Kidney capillary endothelial cell (primary cell): ENCODE measurements at places on chromosomes 1 and 21.

- no peak for DNase-seq
Observed at GRCh38 chr1:155083052-155083541, 4.5 kb downstream of the EFNA3 start.

DNA sequence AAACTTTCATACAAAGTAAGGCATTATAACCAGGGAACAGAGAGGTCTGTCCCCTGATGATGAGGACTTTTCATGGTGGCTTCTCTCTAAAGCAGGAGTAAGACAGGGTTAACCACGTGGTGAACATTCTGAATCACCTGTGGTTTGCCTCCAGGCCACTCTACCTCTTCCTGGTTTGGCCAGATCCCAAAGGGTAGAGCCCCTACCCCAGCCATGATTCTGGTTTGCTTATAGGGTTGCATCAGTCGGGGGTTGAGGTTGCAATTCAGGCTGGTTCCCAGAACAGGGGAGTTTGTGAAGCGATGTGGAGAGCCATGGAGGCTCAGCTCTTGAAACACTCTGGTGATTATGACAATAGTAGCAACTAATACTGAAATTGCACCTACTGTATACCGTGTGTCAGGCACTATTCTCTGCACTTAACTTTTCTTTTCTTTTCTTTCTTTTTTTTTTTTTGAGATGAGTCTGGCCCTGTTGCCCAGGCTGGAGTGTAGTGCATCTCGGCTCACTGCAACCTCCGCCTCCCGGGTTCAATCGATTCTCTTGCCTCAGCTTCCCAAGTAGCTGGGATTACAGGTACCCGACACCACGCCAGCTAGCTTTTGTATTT, 8.3 kb downstream of the CNR2 start:
- no peak for DNase-seq

- no peak for DNase-seq
Observed at GRCh38 chr1:14507262-14507661, 91.2 kb upstream of the KAZN start.

- DNase-seq = no peak
Observed at GRCh38 chr21:39854572-39854971, 12.7 kb upstream of the PCP4 start.

- no peak for DNase-seq
Observed at GRCh38 chr1:114719424-114719787, 2.8 kb upstream of the NRAS start.

DNA sequence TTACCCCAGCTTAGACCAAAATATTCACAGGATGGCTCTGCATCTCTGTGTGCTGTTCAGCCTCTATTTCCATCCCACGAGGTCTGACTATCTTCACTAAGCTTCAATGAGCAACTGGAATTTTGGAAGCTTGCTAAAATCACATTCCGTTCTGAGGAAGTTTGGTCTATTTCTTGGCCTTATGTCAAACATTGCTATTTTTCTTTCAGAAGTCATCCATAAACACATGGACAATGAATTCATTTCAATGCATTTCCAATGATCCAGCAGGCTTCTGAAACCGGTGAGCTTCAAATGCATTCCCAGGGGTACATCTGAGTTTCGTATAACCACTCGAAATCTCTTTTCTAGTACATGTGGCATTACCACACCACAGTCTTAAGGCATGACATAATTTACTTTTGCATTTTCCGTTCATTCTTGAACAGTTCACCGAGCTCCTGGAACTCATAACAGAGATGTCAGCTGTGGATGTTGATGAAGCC, 294.1 kb upstream of the KAZN start:
- no peak for DNase-seq

DNA sequence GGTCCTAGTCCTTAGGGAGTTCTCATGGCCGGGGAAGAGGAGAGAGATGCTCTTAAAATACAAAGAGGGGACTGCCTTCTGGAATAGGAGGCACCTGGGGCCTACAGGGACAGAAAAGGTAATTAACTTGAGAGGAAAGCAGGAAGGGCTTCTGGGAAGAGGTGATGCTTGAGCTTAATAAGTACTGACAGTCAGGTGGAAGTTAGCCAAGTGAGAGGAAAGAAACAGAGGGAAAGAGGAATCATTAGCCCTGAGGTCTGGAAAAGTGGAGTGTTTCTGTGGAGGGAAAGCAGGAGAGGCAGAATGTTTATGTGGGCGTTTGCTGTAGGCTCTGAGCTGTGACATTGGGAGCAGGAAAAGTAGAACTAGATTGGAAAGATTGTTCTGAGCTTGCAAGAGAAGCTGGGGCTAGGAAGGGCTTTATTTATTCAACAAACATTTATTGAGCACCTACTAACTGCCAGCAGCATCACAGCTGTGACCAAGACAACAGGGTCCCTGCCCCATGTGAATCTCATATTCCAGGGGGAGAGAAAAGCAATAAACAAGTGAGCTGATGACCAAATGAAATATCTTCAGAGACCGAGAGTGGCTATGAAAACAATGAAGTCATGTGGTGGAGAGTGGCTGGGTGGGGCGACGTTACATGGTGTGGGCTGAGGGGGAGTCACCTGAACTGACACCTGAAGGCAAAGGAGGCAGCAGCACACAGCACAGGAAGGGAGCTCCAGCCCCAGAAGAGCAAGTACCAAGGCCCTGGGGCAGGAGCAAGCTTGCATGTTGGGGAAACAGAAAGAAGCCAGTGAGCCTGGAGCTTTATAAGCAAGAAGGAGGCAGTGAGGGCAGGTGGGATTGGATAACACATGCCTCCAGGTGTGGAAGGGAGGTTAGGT, 4.4 kb upstream of the FNDC5 start:
- no peak for DNase-seq

DNA sequence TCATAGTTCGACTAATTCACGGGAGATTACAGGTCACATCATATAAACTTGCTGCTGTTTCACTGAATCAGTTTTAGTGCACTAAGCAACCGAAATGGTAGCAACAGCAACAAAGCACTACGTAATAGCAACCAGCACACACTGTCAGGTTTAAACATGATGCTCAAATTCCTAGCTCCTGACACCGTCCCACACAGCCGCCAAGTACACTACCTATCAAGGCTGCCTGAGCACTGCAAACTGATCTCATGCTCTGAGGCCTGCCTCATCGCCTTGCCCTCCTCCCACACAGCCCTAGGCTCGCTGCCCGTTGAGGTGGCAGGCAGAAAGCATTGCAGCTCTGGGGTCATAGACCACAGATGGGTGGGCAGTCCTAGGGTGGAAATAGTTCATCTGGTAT, 12.4 kb downstream of the LAMC2 start:
- DNase-seq = no peak

GRCh38 chr1:168089326-168089978, 47.3 kb downstream of the GPR161 start:
- DNase-seq = no peak

GRCh38 chr1:244435562-244436205, 16.0 kb downstream of the ADSS2 start:
- peak; percentile 76 for DNase-seq

- DNase-seq = no peak
Observed at GRCh38 chr1:148362626-148363438, 120.3 kb downstream of the PPIAL4G start.

GRCh38 chr1:94538243-94538827, 3.2 kb downstream of the F3 start:
- no peak for DNase-seq

- DNase-seq = no peak
Observed at GRCh38 chr1:234409328-234409727, 36.1 kb downstream of the COA6 start.

DNA sequence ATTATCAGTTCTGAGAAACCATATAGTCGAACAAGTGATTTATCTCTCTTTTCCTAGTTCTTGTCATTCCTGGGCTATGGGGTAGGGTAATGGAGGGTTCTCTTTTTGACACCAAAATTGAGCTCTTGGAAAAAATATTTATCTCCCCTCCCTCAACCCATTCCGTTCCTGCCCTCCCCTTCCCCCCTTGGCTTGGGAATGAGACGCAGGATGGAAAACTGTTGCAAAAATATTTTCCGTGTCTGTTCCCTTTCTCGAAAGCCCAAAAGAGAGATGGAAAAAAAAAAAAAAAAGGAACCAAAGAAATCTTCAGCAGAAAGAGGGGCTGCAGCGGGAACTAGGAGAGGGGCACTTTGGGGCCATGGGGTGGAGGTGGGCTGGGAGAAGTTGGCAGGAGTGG, 766 bp downstream of the ATP2B4 start:
- DNase-seq = no peak

- DNase-seq = no peak
Observed at GRCh38 chr1:204073837-204074273, 940 bp downstream of the SOX13 start.

DNA sequence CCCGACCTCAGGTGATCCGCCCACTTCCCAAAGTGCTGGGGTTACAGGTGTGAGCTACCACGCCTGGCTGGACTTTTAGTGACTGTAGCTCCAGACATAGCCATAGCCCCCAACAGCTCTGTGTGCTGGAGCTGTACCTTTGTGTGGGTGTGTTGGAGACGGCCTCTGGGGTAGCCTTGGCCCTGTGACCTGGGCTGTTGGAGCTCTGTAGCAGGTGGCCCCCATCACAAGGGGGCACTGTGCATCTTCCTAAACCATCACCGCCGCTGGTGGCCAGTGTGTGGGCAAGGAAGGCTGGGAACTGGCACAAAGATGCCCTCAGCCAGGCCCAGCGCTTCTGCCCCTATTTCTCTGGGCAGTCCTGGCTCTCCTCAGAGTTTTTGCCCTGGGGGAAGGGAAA, 38.4 kb upstream of the FOXO6 start:
- DNase-seq = peak; percentile 40

DNA sequence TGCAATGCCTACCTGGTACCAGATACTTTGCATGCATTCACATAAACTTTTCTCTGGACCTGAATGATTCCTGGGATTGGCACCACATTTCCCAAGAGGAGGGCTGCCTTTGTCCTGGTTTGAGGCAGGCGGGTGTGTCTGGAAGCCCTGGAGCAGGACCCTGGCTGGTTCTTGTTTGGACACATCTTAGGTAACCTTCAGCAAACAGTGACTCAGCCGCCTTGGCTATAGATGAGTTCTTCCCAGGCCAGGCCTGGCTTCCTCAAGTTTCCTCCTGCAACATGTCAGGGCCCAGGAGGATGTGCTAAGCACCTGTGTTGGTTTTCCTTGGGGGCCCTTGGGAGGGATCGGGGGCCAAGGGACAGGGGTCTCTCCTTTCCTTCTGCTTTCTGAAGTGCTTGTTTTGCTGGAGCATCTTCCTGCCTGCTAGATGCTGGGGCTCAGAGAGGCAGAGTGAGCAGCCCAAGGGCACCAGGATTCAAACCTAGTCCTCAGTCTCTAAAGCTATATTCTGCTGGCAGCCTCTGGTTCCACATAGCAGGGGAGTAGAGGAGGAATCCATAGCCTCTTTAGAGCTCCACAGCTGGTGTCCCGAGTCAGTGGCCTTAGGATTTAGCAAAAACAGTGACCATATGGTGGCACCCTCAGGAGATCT, 38.2 kb downstream of the PAX7 start:
- DNase-seq = no peak

- DNase-seq = no peak
Observed at GRCh38 chr1:17617787-17618557, 78.5 kb downstream of the ARHGEF10L start.

DNA sequence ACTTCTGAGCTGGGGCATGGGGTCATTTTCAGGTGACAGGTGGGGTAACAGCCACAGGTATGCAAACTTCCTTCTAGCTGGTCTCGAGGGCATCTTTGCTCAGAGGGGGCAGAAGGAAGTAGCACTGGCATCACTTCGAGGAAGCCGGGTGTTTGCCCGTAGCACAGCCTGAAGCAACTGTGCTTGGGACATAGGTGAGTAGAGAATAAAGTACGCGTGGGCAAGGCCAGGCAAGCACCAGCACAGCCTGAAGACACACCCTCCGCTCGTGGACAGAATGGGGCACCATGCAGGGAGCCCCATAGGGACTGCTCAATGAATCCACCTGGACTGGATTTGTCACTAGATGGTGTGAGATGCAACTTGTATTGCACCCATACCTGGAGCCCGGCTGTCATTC, 167.1 kb downstream of the KCNJ6 start:
- DNase-seq = no peak
